ENCODE measurements at places on chromosomes 5 and 9.
A peak's percentile ranks its signal among the peaks of the same experiment; 100 is the strongest.

- no peak for DNase-seq
Measured at GRCh38 chr9:86200599-86201162, 58.8 kb downstream of the C9orf153 start.

DNA sequence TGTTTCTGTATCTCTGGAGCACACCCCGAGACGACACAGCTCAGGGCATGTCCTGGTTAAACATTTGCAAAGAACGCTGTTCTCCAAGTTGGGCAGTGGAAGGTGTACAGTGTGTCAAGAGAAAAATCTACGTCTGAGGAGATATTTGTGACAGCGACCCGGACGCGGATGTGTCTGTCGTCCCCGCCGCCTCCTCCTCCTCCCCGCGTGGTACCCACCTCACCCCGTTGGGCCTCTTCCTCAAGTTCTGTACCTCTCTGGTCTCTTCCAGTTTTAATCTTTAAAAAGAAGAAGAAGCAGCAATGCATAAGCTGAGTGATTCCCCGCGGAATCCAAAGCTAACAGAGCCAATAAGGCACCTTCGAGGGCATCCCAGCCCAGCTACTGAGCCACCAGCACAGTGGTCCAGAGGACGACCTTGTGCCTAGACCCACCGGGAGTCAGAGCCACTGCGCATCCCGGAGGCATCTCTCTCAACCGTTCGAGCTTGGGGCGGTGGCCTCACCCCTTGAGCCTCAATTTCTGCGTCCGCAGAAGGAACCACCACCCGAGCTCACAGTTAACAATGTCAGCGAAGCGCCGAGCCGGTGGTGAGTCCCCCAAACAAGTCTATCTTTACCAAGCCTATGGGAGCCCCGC lies 467 bp downstream of the C9orf78 start:
- no peak for DNase-seq

DNA sequence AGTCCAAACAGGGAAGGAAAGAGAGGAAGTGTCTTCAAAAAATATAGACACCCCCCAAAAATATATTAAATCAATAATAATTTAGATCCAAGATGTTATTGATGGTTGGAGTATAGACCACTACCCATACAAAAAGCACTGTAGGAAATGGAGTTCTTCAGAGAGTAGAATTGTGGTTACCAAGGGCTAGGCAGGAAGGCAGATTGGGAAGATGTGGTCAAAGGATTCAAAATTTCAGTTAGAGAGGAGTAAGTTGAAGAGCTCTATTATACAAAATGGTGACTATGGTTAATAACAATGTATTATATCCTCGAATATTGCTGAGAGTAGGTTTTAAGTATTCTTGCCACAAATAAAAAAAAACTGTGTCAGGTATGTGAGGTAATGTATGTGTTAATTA lies 149.4 kb downstream of the CWC27 start:
- peak; percentile 19 for DNase-seq

DNA sequence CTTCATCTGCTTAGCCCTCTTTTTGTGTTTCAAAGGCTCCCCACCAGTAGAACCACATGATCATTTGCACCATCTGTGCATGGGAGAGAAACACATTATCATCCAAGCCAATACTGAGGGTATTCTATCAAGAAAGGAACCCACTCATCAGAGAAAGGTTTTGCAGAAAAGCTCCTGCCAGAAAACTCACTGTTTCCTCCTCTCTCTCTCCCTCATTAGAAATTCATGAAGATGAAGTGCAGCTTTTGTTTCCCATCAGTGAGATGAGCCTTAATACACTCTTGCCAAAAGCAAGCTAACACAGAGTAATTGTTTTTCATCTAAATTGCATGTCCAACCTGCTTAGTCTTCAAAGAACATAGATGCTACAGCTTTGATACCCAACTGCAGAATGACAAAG lies 142.4 kb upstream of the GRAMD2B start:
- no peak for DNase-seq

DNA sequence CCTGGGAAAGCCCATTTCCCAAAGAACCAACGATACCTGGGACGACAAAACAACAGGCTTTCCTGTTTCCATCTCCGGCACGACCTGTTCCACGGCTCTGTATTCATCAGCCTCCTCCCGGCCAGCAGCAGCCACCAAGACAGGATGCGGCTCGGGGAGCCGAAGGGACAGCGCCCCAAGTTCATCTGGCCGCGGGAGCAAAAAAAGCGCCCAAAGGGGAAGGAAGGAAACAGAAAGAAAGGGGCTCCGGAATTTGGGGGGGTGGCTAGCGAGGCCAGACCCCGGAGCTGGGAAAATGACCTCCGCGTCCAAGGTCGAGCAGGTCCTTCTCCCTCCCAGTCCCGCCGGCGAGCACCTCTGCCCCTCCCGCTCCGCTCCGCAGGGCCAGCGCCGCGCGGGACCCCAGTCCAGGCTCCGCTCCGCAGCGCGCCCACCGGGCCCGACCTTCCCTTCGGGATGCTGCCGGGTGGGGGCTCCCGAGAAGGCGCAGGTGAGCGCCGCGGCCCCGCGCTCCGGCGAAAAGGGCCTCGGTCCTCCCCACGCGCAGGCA lies 608 bp downstream of the ELOVL7 start:
- DNase-seq = no peak

DNA sequence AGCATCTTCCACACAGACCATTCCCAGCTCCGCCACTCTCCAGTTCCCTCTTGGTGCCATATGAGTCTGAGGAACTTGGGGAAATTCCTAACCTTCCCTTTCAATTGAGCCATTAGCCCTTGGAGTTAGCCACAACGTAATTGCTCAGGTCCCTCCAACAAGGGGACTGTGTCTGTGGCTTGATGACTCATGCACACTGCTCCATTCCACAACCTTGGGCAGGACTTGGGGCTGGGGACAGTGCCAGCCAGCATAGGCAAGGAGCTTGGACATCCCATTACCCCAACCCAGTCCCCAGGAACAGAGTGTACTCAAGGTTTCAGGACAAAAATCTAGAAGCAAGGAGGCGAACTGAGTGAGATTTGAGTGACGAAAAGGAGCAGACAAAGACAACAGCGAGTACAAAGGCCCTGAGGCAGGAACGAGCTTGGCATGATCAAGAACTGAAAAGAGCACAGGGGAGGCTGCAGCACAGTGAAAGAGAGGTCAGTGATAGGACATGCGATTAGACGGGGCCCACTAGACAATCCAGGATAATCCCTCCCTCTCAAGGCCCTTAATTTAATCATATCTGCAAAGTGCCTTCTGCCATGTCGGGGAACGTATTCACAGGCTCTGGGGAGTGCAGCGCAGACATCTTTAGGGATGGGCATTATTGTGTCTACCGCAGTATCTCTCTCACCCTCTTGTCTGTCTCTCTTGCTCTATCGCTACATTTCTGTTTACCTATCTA lies 16.0 kb upstream of the JADE2 start:
- no peak for DNase-seq

GRCh38 chr5:153352685-153353219 lies 137.7 kb upstream of the GRIA1 start:
- DNase-seq = peak; percentile 93

GRCh38 chr5:111585291-111585690 lies 73.0 kb upstream of the STARD4 start:
- DNase-seq = no peak

DNA sequence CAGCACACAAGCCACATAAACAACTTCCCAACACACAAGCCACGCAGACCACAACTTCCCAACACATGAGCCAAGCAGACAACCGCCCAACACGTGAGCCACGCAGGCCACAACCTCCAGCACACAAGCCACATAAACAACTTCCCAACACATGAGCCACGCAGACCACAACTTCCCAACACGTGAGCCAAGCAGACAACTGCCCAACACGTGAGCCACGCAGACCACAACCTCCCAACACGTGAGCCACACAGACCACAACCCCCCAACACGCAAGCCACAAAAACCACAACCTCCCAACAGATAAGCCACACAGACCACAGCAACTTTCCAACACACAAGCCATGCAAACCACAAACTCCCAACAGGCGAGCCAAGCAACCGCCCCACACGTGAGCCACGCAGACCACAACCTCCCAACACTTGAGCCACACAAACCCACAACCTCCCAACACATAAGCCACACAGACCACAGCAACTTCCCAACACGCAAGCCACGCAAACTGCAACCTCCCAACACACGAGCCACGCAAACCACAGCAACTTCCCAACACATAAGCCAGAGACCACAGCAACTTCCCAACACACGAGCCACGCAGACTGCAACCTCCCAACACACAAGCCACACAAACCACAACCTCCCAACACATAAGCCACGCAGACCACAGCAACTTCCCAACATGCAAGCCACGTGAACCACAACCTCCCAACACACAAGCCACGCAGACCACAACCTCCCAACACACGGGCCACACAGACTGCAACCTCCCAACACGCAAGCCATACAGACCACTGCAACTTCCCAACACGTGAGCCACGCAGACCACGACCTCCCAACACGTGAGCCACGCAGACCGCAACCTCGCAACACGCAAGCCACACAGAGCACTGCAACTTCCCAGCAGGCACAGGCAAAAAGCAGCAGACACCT lies 10.1 kb downstream of the BRD9 start:
- DNase-seq = peak; percentile 37

DNA sequence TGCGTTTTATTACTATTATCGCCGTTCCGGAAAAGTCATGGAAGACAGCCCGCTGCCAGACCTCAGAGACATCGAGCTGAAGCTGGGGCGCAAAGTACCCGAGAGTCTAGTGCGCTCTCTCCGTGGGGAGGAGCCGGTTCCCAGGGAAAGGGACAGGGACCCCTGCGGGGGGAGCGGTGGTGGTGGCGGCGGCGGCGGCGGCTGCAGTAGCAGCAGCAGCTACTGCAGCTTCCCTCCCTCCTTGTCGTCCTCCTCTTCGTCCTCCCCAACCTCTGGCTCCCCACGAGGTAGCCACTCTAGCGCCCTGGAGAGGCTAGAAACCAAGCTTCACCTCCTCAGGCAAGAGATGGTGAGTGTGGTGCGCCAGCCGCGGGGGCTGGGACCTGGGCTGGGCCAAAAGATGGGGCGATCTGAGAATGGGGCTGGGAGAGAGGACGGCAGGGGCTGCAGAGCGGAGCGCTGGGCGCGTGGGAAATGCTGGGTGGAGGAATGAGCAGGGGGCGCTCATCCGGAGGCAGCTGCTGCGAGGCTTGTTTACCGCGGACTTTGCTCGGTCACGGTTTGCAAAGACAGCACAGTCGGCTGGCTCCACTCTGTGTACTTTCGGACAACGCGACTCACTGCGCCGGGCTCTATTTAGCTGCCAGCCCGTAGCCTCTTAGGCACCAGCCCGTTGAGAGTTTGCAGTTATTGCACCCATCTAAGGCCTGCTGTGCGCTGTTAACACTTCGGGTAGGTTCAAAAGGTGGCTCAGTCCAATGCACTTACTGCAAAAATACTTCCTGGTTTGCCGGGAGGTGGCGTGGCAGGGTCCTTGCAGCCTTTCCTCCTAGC lies 1.1 kb downstream of the LURAP1L start:
- peak; percentile 30 for DNase-seq

- DNase-seq = peak; percentile 97
Measured at GRCh38 chr9:97632985-97633858, at the start of the genes NCBP1 and TSTD2. TSS of gene NCBP1 (plus strand) at chr9:97633821. CDS start at chr9:97633882, 61 bp downstream. TSS of gene TSTD2 (minus strand) at chr9:97633368. CDS start at chr9:97627562, 5,806 bp downstream.

DNA sequence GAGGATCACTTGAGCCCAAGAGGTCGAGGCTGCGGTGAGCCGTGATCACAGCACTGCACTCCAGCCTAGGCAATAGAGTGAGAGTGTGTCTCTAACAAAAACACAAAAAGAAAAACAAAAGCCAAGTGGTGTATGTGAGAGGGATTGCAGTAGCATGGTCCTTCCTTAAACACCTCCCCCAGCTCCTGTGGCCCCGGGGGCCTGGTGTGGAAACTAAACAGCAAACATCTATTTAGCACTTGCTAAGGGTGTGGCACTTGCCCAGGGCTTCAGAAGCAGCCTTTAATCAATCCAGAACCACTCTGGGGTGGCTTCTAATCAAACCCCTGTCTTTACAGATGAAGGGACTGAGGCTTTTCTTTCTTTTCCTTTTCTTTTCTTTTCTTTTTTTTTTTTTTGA lies 4.4 kb upstream of the FBP1 start:
- DNase-seq = no peak

- DNase-seq = no peak
Measured at GRCh38 chr5:123520677-123521247, 8.8 kb downstream of the CSNK1G3 start.

DNA sequence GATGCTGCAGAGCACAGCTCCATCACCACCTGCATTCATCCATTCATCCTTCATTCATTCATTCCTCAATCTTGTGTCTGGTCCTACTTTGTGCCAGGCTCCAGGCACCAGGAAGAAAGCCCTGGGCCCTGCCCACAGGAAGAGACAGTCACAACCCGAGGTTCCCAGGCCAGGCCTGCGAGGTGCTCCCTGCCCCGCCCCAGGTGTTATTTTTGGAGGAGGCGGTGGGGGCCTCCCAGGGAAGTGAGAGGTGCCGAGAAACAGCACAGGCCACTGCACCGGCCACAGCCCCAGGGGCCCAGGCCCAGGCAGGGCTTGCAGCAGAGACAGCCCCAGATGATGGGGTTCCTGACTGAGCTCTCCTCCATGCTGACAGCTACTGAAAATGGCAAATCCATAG lies 33.4 kb downstream of the VAV2 start:
- DNase-seq = no peak

GRCh38 chr5:154800582-154800981 lies 45.4 kb downstream of the LARP1 start:
- no peak for DNase-seq

- DNase-seq = peak; percentile 50
Measured at GRCh38 chr9:10612641-10613398, at the start of gene PTPRD. TSS of gene PTPRD (minus strand) at chr9:10613002.

DNA sequence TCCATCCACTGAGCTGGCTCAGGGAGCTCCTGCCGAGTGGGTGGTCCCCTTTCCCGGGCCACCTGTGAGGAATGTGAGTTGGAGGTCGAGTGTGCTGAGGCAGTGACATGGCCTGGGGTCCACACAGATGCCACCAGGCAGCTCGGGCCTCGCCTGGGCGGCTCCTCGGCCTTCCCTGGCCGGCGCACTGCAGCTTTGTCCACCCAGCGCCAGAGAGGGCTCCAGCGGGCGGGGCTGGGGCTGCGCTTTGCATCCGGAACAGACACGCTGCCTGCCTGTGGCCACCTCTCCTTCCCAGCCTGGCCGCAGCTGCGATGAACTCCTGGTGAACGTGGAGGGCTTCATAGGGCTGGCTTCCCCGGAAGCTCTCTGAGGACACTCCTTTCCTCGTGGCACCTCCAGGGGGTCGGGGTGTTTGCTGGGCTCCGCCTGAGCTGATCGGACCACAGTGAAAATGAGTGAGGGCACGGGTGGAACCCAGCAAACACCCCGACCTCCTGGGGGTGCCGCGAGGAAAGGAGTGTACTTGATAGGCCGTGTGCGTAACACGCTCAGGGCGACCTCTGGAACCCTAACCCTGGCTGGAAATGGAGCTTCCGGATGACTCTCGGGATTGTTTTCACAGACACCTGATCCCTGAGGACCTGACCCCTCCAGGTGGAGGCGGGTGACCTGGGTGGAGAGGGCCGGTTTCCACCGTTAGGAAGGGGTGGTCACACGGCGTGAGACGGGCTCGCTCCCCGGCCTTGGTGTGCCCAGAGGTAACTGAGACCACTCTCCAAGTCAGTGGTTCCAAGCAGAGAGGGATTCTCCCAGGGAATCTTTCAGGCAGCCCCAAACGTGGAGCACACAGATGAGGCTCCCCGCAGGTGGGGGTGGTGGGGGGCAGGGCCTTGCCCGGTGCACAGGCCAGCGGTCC lies 31.8 kb upstream of the RXRA start:
- no peak for DNase-seq

Measured in Jurkat, Clone E6-1 (cell line).